ENCODE measurements at places on chromosomes 2 and 18. TPM values are rescaled to one million over a fixed set of nuclear protein-coding genes. Genes with fewer than 3 reads are reported as not detected.

RTP5 gene
- total RNA-seq, result 0.15 TPM

POTEE gene
- total RNA-seq, result 1.0 TPM

CCDC88A gene
- 74.6 TPM for total RNA-seq

RESP18 gene
- total RNA-seq, result not detected

C2orf68 gene
- total RNA-seq, result 26.6 TPM

GPC1 gene
- 21.0 TPM for total RNA-seq

FAM124B gene
- total RNA-seq, result 2.6 TPM

NCKAP1 gene
- total RNA-seq, result 186 TPM

ABCB11 gene
- under 0.01 TPM for total RNA-seq

CIB4 gene
- not detected for total RNA-seq

DNA sequence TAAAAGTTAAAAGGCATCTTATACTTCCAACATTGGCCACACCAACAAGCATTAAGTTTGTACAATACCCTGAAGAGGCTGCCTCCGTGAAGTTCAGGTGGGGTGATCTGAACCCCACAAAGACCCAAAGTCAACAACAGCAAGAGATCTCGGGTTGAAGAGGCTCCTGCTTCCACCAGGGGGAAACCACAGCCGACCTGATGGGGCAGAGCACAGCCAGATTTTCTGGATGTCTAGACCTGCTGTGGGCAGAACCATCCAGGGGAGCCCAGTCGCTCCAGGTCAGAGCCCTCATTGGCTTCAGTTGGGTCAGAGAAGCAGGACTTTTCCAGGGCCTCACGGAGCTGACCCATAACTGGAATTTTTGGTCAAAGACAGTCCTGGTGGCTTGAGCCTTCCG, 66.5 kb upstream of the ACKR3 start:
- no peak for DNase-seq

GRCh38 chr2:187215532-187216240, 232.4 kb downstream of the CALCRL start:
- DNase-seq, result no peak

GRCh38 chr2:85066006-85066740, 67.0 kb upstream of the TCF7L1 start:
- DNase-seq, result no peak

DNA sequence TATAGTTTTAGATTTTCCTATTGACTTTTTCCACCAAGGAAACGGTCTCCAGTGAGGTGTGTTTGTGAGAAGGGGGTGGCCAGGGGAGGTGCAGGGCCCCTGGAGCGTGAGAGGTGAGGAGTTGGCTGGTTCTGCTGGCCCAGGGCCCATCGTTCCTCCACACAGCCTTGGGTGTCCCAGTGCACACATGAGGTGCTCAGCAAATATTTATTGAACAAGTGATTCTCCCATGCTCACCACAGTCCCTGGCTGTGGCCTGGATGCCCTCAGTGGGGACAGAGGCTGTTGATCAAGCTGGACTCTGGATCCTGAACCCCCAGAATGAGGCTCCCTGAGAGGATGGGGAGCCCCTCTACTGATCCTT, 5.0 kb downstream of the HAAO start:
- DNase-seq, result no peak

GRCh38 chr2:45651415-45652089, at the start of gene PRKCE:
TSS of gene PRKCE (plus strand) at chr2:45651675.
- peak; percentile 57 for DNase-seq

- no peak for DNase-seq
These were observed 9.6 kb downstream of the MRPL30 start for GRCh38 chr2:99190548-99190947.

DNA sequence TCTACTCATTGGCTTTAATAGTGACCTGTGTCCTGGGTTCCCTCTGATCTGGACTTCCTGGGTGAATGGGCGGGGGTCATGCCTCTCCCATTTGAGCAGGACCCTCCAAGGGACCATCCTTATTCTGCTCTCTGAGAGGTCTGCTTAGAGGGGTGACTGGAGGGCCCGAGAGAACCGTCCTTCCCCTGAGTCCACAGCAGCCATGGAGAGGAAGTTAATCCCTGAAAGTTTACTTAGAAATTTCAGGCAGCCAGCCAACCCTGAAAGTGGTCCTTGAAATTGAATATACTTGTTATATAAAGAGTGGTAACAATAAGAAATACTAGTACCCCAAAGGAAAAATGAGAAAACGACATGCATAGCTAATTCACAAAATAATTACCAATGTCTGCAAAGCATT, 226.1 kb downstream of the DYSF start:
- no peak for DNase-seq

DNA sequence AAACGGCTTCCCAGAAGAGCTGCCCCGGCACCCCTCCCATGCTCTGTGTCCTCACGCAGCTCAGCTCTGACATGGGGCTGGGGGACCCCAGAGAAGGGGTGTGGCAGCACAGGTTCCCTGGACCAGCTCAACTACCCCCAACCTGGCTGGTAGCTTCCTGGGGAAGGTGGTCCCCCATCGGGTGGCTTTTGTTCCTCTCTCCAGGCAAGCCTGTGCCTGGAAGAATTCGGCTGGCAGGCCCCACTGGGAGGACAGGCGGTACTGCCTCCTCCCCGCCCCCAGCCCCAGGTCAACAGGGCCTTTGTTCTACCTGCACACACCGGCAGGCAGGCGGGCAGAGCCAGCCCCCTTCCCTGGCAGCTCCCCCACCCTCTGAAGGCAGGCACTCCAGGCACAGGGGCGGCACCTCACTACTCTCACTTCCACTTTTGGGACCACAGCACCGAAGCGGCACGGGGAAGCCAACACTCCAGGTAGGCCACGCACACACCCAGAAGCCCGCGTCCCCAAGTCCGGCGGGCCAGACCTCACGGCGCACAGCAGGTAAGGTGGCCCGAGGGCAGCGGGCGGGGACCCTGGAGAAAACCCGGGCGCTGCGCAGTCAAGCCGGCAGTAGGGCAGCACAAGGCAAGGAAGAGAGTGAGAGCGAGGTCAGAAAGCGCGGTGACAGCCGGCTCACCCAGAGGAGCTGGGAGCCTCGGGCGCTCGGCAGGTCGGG, 1.3 kb downstream of the HS6ST1 start:
- DNase-seq, result peak; percentile 28

GRCh38 chr2:233711312-233712008, 1.2 kb upstream of the UGT1A5 start:
- DNase-seq, result peak; percentile 24

GRCh38 chr2:19677825-19678518, 223.8 kb downstream of the TTC32 start:
- peak; percentile 72 for DNase-seq

DNA sequence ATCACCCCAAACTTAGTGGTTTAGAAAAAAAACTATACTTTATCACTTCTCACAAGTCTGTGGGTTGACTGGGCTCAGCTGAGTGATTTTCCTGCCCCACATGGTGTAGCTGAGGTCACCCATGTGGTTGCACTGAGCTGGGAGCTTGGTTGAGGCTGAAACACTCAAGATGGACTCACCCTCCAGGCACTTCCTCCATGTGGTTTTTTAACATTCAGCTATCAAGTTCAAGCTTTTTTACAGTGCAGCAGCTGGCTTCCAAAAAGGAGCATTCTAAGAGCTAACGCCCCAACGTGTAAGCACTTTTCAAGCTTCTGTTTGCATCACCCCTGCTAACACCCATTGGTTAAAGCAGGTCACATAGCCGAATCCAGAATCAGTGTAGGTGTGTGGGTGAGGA, 105.9 kb upstream of the CREB1 start:
- no peak for DNase-seq

DNA sequence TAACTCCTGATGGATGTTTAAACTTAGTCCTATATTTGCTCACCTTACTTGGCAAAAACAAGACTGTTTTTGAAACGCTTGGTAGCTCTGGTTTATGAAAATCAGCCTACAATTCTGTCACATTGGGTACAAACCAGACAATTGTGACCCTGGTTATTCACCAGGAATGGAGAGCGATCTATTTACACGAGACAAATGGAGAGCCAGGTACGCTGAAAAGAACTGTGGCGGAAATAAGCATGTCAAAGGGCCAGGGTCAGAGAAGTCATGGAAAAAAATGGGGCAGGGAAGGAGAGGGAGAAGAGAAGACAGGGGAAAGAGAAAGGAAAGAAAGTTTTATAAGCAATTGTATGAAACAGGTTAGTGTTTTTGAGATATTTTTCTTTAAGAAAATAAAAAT, 119.5 kb upstream of the ZFP36L2 start:
- no peak for DNase-seq

DNA sequence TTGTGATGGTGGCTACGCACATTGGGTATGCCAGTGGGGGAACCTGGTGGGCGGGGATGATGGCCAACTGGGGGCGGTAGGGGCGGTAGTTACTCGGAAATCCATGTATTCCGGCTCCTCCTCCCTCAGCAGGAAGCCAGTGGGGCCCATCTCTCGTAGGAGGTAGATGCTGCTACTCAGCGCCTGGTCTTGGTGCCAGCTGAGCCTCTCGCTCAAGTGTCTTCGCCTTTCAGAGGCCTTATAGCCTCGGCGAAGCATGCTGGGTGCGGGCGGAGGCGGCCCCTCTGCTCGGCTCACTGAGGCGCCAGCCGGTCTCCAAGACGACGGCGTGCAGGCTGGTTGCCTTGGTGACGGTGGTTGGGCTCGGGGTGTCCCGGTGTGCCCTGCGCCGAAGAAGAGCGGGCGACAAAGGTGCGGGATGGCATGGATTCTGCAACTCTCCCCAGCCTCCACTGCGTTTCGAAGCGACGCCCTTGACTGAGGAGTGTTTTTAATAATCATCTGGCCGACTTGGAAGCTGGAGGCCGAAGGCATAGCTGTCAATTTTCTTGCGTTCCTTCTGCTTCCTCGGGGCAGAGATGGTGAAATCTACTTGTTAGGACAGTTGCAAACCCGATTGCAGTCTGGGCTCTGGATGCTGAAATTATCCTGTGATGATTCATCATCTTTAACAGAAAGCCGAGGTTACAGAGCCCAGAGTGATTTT, at the start of gene ZSWIM2:
TSS of gene ZSWIM2 (minus strand) at position 298 of the 706 bp plus-strand sequence. CDS start at position 258, 40 bp downstream.
- DNase-seq, result no peak

GRCh38 chr2:231036131-231036530, 1.2 kb upstream of the C2orf72 start:
- no peak for DNase-seq

DNA sequence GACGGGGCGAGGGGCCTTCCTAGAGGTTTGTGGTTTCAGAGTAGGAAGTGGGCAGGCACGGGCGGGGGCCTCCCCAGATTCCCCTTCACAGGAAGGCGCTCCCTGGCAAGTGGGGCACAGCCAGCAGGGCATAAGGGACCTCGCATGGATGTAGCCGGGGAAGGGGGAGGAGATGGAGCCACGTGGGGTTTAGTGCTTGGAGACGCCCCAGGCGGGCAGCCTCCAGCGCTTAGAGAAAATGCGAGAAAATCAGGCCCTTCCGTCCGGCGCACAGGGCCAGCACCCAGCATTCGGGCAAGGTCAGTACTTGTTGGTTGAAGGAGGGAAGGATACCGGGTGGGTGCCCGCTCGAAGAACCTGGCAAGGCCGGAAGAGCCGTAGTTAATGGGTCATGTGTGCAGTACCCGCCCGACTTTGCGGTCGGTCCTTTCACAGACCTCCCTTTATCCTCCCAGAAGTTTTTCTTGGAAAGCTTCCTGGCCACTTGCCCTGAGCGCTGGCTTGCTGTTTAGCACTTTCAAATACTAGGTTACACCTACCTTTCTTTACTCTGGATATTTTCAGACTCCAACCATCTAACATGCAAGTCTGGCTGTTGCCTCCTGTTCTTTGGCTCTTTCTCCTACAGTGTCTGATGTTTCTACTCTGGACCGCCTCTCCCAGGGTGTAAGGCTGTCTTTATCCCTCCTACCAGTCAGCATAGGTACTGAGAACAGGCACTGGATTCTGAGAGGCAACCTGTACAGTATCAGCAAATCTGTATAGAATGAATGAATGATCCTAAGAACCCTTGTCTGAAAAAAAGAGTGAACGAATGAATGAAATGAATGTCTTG, 78.1 kb downstream of the CIB4 start:
- DNase-seq, result peak; percentile 61

DNA sequence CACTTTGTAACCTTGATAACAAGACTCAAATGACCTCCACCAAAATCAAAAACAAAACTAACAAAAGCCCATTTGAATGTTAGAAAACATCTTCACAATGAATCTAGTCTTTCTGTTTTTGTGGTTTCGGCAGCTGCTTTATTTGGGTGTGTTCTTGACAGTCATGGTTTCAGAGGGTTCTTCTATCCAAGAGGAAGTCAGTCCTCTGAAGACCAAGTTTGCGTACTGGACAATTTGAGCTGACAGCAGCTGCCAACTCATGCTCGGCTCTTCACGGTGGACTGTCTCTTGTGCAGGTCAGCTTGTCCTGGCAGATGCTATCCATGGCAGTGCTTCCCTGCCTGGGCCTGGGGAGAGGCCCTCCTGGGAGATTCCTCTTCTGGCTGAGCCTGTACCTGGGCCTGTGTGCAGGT, 91.0 kb downstream of the TMEM17 start:
- no peak for DNase-seq

GRCh38 chr2:138502255-138503086, 901 bp downstream of the SPOPL start:
- peak; percentile 43 for DNase-seq

GRCh38 chr2:30990176-30990575, 148.1 kb downstream of the GALNT14 start:
- DNase-seq, result no peak

DNA sequence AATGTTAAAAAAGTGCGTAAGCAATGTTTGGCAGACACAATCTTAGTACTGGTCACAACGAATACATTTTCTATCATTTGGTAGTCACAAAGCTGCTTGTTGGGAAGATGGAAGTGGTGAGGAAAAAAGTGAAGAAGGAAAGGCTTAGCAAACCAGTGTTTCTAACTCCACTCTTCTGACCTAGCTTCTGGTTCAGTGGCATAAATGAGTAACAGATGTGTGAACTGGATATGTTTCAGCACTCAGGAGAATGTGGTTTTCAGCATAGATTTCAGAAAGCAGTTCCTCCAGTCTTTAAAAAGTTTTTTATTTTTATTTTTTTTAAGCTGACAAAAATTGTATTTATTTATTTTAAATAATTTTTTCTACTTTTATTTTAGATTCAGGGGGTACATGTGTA, 357.1 kb downstream of the CPS1 start:
- no peak for DNase-seq

DNA sequence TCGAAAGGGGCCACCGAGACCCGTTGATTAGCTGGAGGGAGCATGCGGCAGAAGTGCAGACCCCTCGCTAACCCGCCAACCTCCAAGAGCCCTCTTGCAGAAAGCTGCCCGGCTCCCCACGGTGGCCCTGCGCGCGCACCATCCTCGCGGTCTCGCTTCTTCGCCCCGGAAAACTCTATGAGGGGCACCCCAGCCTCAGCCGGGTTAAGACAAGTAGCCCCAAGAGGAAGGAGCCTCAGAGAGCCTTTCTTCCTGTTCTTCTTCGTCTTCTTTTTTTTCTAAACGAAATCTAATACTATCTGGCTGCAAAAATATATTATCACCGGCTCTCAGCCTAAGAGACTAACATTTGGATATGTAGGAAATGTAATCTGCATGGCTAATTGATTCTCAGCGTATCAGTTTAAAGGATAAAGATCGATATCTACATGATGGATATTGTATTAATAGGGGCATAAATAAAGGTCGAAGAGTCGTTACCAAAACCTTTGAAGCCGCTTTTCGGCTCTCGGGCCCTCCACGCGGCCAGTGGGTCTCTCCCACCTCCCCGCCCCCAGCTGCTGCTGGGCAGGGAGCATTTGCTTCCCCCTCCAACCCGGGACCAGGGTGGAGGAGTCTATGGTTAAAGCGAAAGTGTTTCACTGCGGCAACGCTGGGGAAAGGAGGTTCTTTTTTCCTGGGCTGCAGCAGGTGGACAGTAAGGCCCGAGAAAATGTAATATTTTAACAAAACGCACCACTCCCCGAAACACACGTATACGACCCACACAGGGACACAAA, 6.1 kb upstream of the PAX3 start:
- no peak for DNase-seq
